ENCODE measurements at places on chromosomes 4 and X.

DNA sequence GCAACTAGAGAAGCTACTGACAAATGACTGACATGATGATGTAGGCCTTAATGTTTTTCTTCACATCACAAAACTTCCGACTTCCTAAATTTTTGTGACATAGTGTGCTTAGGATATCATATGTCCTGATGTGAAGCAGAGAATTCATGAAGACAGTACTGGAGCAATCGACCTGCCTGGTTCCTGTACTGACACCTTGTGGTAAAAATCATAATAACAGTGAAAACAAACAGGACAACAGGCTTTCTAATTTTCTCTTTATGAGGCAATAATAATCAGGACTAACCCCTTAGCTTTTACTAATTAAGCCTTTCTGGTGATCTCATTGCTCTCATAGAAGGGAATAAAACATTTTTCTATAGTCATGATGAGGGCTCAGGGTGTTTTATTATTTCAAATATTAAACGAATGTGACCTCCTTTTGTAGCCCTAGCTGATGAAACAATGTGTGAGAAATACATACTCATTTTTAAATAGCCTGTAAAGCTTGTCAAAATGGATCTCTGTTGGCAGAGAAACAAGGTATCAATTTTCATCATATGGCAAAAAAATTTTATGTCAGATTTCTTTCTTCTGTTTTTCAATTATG, 158.4 kb downstream of the TENT5D start:
- DNase-seq, result no peak

GRCh38 chr4:3834186-3834662, 68.0 kb downstream of the ADRA2C start:
- DNase-seq, result no peak

GRCh38 chr4:103144926-103145325, 45.3 kb upstream of the BDH2 start:
- no peak for DNase-seq

GRCh38 chrX:2330910-2331309, 169.9 kb downstream of the DHRSX start:
- no peak for DNase-seq

Measured in NCI-H2107 (cell line).